ENCODE measurements at places on chromosomes 3 and 15. TPM values are rescaled to one million over a fixed set of nuclear protein-coding genes. Genes with fewer than 3 reads are reported as not detected.

Gene KLHL40
- total RNA-seq: not detected

Gene COL7A1
- 28.7 TPM for total RNA-seq

Gene RNF7
- 166 TPM for total RNA-seq

Gene GRAMD1C
- 3.7 TPM for total RNA-seq

Gene AVEN
- 33.7 TPM for total RNA-seq

Gene TGM4
- total RNA-seq: 0.18 TPM

Gene SPATA12
- not detected for total RNA-seq

Gene ISLR
- total RNA-seq: 1.6 TPM

Gene IL20RB
- total RNA-seq: 22.0 TPM

Gene STRIT1
- total RNA-seq: not detected

Gene CPOX
- total RNA-seq: 23.7 TPM

Gene NEIL1
- 5.1 TPM for total RNA-seq

Gene CADM2
- 1.5 TPM for total RNA-seq

Data from astrocyte (in vitro differentiated cells and primary cell).